CD4-positive, alpha-beta T cell treated with Interleukin-17A for 4 hours (primary cell): ENCODE measurements at places on chromosomes 5 and 9.
A peak's percentile ranks its signal among the peaks of the same experiment; 100 is the strongest.

GRCh38 chr9:122095010-122095767, 2.1 kb upstream of the TTLL11 start:
- peak; percentile 67 for DNase-seq

- no peak for DNase-seq
Observed at GRCh38 chr5:135569755-135570452, 8.9 kb downstream of the CXCL14 start.

DNA sequence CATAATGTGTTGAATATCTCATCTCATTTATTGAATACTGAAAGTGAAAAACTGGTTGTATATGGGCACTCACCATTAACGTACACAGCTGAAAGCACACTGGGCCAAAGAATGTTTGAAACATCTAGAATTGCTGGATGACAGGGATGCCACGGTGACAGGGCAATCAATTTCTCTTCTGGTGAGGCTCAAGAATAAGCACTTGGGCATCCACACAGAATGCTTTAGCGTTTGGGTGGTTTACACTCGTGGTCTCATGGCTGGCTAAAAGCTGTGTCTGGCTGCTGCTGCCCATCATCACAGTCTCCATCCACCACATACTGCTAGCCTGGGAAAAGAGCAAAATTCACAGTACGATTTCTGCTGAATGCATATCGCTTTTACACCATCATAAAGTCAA, 30.7 kb upstream of the IL31RA start:
- no peak for DNase-seq

DNA sequence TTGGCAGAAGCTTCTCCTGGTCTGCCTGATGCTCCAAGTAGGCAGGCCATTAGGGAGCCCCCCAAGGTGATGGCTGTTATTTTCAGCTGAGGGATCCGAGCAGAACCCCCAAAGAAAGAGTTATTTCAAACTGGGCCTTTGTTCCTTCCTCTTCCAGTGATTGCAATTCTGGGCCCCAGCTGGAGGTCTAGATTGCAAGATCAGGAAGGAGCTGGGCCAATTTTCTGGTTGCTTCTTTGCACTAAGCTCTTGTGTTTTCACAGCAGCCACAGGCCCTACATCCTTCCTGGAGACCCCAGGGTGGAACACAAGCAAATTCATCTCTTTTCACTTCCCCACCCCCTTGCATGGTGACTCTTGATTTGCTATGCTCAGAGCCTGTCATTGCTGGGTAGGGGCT, 215.0 kb downstream of the SEMA6A start:
- no peak for DNase-seq

DNA sequence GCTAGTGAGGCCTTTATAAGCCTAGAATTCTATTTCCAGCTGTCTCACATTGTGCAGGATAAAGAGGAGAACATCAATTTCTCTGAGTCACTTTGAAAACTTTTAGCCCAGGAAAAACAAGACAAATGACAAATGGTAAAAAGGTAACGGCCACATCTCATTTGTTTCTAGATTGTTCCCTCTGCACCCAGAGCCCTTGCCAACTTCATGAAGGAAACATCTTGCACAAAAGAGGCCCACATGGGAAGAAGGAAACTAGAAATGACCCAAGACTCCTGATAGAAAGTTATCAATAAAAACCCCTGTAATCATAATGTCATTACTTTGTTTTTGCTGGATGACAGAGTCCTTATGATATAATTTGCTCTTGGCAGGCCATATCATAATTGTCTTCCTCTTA, 5.3 kb downstream of the DPYSL3 start:
- no peak for DNase-seq

GRCh38 chr5:112689155-112689909, 48.4 kb upstream of the APC start:
- DNase-seq = no peak

DNA sequence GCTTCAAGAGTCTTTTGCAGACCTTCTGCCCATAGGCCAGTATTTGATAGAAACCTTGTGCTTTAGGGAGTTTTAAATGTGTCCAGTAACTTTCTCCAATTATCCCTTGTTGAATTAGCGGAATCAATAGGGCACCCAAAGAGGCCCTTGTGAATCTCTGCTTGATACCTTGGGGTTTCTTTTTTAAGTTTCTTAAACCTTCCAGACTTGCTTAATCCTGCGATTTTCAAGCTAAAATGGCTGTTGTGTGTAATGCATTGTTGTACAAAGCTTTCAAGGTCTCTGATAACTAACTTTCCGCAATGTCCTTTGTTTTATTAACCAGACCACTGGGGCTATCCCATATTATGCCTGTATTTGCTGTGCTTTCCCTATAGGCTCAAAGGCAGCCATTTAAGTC, 577.4 kb upstream of the RORB start:
- no peak for DNase-seq

GRCh38 chr9:101711330-101711941, 27.0 kb downstream of the GRIN3A start:
- peak; percentile 17 for DNase-seq

DNA sequence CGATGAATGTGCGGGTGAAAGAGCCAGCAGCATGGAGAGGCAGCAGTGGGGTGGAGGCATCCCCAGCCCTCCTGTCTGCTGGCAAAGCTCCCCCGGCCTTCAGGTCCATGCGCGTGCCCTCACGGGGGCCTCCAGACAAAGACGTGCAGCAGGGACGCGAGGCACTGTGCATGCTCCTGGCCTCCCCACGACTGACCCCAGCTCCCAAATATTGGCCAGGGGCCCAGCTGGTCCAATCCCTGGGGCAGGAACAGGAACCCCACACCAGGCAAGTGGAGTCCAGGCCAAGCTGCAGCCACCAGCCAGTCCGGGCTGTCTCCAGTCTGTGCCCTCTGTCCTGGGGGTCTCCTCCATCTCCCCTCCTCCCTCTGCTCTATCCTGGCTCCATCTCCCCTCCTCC, 33.5 kb upstream of the LRRC14B start:
- DNase-seq = no peak

DNA sequence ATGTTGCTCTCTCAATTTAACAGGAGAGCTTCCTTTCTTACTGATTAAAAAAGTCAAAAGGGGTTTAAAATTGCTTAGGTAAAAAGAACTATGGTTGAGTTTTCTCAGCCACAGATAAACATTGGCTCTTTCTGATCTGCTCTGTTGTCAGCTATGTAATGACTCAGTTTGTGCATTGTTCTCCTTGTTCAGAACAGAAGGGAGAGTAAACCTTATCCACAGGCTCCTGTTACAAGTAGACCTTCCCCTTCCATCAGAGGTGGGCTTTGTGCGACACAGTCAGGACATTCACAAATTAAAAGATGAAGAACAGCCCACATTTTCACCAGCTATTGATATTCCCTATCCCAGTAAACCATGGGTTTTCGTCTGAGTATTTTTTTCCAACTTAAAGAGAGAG, 236.3 kb upstream of the SEMA6A start:
- DNase-seq = no peak

- no peak for DNase-seq
Observed at GRCh38 chr5:10202089-10202910, 47.4 kb downstream of the ATPSCKMT start.

DNA sequence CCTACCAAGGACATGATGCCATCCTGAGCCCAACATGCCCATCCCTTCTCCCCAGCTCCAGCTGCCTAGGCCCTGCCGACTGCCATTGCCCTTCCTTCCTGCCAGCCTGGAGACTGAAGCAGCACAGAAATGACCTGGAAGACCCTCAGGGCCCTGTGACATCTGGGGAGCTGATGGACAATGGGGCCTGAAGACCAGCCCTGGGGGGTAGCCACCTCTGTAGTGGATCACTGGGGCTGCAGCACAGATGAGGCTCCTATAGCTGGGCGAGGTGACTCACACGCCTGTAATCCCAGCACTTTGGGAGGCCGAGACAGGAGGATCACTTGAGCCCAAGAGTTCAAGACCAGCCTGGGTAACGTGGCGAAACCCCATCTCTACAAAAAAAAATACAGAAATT, 86.6 kb downstream of the VAV2 start:
- no peak for DNase-seq

DNA sequence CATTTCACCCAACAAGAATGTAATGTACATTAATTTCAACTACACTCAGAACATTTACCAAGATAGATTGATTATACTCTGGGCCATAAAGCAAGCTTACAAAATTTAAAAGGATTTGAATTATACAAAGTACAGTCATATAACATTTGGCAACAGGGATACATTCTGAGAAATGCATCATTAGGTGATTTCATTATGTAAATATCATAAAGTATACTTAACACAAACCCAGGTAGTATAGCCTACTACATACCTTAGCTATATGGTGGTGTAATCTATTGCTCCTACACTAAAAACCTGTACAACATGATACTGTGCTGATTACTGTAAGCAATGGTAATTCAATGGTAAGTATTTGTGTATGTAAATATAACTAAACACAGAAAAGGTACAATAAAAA, 202.9 kb downstream of the MPDZ start:
- DNase-seq = no peak

GRCh38 chr9:94991961-94992907, 265.7 kb downstream of the AOPEP start:
- no peak for DNase-seq

DNA sequence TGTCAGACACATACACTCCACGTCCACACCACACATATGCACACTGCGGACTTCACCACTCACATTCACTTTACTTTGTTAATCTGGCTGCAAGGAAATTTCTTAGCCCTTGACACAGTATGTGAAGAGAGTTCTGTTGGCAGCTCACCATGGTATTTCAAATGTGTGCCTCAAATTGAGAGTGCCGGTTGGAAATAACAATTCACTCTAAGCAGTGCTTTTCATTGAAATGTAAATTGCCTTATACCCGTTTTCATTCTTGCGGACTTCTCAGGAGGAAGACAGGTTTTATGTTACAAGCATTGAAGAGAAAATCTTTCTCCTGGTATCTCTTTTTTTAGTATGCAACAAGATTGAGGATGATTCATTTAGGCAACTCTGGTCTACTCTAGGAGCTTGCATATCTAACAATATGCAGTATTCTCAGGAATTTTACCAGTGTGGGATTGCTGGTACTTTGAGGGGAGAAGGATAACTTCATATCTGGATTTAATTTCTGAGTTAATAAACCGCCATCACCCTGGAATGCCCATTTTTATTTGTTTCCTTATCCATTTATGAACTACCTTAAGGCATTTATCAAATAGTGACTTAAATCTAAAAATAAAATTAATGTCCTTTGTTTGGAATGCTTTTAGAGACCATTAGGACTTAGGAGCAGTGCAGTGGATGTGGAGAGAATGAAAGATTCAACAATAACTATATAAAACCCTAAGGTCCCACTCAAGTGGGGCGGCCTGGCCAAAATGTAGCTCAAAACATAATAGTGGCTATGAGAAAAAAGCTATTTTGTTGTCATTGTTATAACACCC, 87.0 kb downstream of the IQGAP2 start:
- DNase-seq = no peak

DNA sequence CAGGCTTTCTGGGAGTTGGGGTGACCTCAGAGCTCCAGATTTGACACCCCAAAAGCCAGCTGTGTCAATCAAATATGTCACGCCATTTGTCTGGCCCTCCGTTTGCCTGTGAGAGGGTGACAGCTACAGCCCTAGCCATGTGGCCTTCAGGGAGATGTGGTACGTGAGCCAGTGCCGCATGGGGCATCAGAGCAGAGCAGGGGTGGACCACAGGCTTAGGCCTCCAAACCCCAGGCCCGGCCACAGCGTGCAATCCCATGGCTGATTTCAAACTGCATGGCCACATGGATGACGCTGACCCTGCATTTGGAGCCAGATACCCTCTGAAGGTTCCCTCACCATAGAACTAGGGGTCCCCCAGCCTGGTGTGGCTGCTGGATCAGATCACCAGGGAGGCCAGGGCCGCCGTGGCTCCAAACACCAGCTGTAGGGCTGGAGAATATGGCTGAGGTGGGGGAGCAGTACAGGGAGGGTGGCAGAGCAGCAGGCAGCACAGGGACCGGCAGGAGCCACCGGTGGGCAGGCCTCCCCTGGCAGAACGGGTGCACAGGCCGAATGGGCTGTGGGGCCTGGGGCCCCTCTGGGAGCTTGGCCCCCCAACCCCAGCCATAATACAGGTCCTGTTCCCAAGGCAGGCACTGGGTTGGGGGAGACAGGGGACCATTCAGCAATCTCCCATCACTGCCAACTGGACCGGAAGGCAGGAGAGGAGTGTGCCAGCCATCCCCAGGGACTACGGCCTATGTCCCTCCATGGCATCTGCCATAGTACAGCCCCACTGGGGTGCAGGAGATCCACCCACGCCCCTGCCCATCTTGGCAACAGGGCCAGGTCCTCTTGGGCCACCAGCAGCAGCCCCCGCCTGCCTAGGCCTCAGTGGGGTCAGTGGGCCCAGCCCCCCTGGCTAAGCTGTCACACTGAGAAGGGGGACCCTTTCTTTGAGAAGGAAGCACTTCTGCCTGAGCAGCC, 1.5 kb downstream of the SAPCD2 start:
- no peak for DNase-seq

- no peak for DNase-seq
Observed at GRCh38 chr9:6632516-6633183, 12.9 kb downstream of the GLDC start.

- no peak for DNase-seq
Observed at GRCh38 chr5:124755565-124755964, 9.1 kb upstream of the ZNF608 start.

GRCh38 chr5:150661821-150662596, 958 bp downstream of the MYOZ3 start:
- DNase-seq = no peak

GRCh38 chr9:89361031-89361430, 42.7 kb downstream of the SECISBP2 start:
- no peak for DNase-seq

DNA sequence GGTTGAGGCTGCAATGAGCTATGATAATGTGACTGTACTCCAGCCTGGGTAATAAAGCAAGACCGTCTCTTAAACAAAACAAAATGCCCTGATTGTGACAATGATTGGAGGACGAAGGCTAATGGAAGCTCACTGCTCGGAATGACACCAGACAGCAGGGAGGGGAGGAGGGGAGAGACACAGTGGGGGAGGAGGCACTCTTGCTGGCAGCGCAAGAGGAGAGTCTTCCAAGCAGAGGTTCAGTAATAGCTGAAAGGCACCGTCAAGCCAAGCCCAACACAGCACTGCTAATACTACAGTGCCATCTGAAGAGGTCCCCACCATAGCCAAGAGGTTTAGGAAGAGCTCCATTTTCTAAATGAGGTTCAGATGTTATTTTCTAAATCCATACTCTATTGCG, 102.3 kb downstream of the GLDC start:
- no peak for DNase-seq

- DNase-seq = no peak
Observed at GRCh38 chr9:34409154-34409553, 32.5 kb upstream of the MYORG start.

DNA sequence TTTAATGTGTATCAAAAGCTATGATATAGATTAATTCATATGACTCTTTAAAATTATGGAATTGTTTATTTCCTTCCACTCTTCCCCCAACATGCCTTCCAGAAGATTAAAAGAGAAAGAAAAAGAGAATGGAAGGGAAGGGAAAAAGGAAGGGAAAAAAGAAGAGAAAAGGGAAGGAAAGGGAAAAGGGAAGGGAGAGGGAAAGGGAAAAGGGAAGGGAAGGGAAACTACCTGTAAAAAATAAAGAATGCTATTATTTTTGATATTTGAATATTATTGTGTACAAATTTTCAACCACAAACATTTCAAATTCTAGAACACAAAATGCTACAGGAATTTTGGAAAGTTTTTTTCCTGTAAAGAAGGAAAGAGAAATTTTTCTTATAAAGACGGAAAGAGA, 281.7 kb downstream of the SLCO4C1 start:
- no peak for DNase-seq

GRCh38 chr5:132427281-132428146, 58.0 kb downstream of the SLC22A5 start:
- DNase-seq = peak; percentile 66
